ENCODE measurements at places on chromosomes 1 and 21. TPM values are rescaled to one million over a fixed set of nuclear protein-coding genes. Genes with fewer than 3 reads are reported as not detected.

GRCh38 chr21:42692688-42693087, 39.3 kb downstream of the PDE9A start:
- DNase-seq = no peak

DNA sequence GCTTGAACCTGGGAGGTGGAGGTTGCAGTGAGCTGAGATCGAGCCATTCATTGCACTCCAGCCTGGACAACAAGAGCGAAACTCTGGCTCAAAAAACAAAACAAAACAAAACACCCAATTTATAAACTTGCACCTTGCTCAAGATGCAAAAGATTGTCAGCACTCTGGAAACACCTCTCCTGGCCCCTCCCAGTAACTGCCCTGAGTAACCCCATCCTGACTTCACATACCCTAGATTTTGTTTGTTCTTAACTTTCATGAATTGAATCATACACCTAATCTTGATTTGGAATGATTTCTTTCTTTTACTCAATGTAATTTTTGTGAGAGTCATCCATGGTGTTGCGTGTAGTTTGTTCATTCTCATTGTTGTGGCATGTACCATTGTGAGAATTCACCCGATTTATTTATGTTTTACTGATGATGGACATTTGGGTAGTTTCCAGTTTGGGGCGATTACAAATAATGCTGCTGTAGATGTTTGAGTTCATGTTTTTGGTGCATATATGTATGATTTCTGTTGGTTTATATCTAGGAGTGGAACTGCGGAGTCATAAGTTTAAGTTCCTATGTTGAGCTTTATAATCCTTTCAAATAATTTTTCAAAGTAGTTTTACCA, 10.4 kb downstream of the NECAP2 start:
- DNase-seq = no peak

The PLA2G2C gene
- total RNA-seq = 0.04 TPM

DNA sequence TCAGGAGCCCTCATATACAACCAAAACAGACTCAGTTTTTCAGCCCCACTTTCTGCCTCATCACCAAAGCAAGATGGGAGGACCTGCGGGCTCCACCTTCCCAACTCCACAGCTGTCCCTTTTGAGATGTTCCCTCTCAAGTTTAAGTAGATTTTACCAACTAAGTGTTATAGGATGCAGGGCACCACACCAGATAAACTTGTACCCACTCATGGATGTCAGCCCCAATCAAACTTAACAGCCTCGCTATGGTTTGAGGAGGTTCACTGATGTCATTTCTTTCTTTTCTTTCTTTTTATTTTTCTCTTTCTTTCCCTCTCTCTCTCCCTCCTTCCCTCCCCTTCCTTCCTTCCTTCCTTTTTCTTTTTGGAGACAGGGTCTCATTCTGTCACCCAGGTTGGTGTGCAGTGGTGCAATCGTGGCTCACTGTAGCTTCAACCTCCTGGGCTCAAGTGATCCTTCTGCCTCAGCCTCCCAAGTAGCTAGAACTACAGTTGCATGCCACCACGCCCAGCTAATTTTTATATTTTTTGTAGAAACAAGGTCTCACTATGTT, 13.4 kb downstream of the CD58 start:
- DNase-seq = no peak

The S100B gene
- 14.7 TPM for total RNA-seq

DNA sequence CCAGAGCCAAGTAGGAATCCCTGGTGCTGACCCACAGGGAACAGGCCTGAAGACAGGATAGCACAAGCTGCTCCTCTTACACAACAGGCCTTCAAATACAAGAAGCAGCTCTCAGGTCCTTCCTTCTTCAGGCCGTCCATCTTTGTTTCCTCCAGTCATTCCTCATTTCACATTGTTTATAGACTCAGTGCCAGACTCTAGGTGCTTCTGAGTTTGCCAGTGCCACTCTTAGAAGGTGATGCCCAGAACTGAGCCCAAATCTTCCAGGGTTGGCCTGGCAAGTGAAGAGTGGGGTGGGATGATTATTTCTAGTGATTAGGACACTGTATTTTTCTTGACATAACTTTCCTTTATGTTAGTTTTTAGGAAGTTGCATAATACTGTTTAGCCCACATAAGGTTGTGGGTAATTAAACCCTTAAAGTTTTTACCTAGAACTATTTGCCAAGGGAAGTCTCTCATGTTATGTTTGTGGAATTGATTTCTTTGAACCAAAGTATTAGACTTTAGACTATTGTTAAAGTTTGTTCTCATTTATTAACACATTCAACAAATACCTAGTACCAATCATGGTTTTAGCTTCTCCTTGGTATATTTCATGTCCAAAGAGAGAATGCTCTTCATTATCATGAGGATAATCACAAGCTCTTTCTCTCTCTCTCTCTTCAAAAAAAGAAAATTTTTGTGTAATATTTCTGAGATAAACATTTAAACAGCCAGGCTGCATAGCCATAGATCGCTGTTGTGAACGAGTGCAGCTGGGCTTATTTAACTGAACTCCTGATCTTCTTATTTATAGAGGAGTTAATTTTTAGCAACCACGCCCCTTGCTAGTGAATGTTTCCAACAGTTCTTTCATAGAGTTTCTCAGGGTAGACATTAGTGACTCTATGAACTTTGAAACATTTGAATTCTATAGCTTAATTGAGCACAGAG, 47.7 kb downstream of the PGM1 start:
- DNase-seq = no peak

The BMP8B gene
- total RNA-seq = 0.57 TPM

The TRAF3IP3 gene
- 10.3 TPM for total RNA-seq

DNA sequence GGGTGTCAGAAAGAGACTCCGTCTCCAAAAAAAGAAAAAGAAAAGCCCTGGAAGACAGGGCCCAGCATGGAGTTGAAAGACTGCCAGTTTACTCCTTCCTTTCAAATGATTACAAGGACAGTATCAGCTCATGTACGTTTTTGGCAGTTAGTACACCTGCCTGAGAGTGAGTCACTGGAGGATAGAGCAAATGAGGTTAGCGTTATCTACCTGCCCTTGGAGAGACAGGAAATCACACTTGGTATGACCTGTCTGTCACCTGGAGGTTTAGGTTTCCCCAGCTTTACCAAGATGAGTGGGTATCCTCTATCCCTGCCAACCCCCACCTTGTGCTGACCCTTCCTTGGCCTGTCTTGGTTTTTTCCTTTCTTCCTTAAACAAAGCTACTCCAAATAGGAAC, 96.8 kb upstream of the BMP8A start:
- no peak for DNase-seq
